Brain microvascular endothelial cell (primary cell): ENCODE measurements at places on chromosomes 1 and 21.

GRCh38 chr1:161781995-161782394 lies 15.9 kb downstream of the ATF6 start:
- no peak for DNase-seq

DNA sequence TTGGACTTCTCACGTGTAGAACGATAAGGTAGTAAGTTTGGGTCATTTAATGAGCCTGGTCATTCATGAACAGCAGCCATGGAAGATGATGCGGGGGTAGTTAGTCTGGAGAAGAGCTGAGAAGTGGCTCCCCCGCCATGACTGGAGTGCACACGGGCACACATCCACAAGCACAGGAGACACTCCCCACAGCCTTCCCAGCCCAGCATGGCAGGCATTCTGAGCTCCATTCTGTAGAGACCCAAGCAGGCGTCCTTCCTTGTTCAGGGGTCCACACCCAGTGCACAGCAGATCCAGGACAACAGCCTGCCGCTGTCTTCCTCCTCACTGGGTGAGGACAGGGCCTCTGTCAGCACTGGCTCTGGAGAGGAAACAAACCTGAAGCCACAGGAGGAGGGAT lies 57.0 kb downstream of the SCCPDH start:
- DNase-seq, result no peak

- no peak for DNase-seq
Measured at GRCh38 chr1:153937331-153937730, 9.2 kb downstream of the DENND4B start.

- no peak for DNase-seq
Measured at GRCh38 chr1:172916116-172916515, 134.6 kb downstream of the TNFSF18 start.

GRCh38 chr21:27631471-27631870 lies 664.6 kb upstream of the ADAMTS5 start:
- DNase-seq, result no peak

DNA sequence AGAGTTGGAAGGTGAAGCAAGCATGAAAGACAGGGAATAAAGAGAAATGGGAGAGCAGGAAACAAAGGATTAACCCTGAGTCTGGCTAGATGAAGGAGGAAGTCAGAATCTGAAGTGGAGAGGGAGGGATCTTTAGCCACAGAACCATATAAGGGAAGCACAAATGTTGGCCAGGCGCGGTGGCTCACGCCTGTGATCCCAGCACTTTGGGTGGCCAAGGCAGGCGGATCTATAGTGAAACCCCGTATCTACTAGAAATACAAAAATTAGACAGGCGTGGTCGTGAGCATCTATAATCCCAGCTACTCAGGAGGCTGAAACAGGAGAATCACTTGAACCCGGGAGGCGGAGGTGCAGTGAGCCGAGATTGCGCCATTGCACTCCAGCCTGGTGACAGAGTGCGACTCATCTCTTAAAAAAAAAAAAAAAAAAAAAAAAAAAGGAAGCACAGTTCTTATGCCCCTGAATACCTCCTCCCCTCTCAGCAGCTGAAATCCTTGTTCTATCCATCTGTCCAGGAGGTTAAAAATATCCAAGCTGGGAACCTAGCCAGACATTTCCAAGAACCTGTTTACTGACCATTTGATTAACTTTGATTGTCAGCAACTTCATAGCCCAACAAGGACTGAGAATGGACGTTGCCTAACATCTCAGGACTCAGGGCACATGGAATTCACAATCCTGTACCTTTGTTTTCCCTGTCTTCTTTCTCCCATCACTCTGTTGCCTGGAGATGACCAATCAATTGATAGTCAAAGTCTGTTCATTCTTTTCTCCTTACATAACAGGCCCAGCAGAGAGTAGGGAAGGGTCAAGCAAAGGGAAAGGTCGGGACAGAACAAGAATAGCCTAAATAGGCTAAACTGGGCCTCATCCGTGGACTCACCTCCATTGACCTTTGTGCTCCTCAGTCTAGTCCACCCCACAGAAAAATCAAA lies 10.6 kb downstream of the TXNIP start:
- DNase-seq, result no peak

DNA sequence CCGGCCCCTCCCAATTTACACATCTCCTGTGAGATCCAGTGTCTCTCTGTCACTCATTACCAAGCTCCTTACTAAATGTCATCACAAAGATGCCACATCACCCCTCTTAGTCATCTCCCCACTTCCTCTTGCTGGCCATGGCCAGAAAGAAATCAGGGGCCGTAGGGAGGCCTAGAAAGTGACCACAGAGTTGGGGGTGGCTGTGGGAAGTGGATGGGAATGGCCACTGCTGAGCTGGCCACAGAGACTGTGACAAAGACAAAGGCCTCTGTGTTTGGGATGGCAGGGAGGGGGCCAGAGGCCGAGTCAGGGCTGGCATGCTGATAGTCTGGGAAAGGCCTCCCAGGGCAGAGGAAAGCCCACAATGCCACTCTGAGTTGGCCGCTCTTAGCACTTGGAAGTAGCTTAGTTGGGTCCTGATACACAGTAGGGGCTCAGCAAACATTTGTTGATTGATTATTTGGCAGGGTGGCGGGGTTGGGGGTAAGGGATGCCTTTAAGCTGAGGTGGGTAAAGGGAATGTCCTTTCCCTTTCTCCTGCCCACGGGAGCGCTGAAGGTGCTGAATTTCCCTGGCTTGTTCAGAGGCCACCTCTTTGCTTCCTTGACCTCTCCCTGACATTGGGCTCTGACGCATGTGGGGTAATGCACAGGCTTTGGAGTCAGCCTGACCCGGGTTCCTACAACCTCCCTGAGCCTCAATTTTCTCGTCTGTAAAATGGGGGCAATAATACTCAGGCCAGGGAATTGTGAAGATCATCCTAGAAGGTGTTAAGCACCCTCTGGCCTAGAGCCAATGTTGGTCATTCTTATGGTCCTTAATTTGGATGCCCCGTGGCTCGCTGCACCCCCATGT lies 13.2 kb downstream of the NAV1 start:
- DNase-seq, result peak; percentile 70

GRCh38 chr1:241330619-241331327 lies 26.2 kb downstream of the RGS7 start:
- DNase-seq, result no peak

- peak; percentile 41 for DNase-seq
Measured at GRCh38 chr21:34351786-34352241, 12.0 kb upstream of the KCNE2 start.

- DNase-seq, result no peak
Measured at GRCh38 chr1:32848354-32849063, 22.2 kb downstream of the FNDC5 start.

DNA sequence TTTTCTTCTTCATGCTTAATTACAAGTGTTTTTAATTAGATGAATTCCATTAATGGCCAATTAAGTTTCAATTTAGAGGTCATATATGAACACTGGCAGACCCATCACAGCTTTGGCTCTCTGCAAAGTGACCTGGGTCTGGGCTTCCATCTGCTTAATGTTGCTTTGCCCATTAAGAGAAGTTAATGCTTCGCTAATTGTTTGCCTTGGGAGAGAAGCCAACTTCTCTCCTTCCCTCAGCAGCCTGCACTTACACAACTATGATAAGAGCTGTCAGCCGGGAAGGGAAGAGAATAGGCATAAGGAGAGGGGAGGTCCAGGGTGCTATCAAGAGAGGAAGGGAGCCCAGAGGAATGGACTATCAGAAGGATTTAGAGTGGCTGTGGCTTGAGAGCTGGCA lies 29.0 kb upstream of the CCDC190 start:
- no peak for DNase-seq

GRCh38 chr21:17554679-17555465 lies 42.0 kb downstream of the CXADR start:
- no peak for DNase-seq

DNA sequence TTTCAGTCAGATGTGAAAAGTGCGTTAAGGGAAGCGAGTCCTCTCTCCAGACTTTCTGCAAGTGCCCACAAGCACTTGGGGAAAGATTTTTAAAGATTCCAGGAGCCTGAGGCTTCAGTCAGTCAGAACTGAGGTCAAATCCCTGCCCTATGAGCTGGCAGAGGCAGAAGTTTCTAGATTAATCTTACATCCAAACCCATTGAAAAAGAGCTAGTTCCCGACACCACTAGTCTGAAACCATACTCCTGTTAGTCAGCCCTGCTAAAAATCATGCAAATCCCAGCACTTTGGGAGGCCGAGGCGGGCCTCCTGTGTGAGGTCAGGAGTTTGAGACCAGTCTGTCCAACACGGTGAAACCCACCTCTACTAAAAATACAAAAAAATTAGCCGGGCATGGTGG lies 21.0 kb downstream of the RSPH1 start:
- no peak for DNase-seq

- no peak for DNase-seq
Measured at GRCh38 chr1:117373932-117374331, 6.7 kb downstream of the MAN1A2 start.

DNA sequence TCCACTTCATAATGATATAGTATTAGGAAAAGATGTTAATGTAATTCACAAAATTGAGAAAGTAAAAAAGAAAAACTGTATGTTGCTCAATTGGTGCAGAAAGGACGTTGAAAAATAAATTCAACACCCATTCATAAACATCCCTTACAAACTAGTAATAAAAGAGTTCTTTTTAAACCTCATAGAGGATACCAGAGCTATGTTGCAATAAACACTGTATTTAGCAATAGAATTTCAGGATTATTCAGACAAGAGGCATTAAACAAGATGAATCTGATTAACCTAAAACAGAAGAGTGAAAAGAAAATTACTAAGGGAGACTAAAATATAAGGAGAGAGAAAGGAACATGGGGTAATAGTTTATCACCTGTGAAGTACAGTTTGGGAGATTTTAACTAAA lies 154.8 kb downstream of the NTPCR start:
- no peak for DNase-seq

- DNase-seq, result no peak
Measured at GRCh38 chr21:43012596-43012995, 38.2 kb downstream of the PKNOX1 start.
